Progenitor cell of endocrine pancreas (in vitro differentiated cells): ENCODE measurements at places on chromosomes 7 and 10. TPM values are rescaled to one million over a fixed set of nuclear protein-coding genes. Genes with fewer than 3 reads are reported as not detected.

GRCh38 chr7:31338706-31339105, 1.8 kb downstream of the NEUROD6 start:
- H3K4me1 ChIP-seq: peaks cover 7% of the 10 kb centered on the region
- H3K36me3 ChIP-seq: no peaks in the 10 kb centered on the region
- peaks cover 62% of the 10 kb centered on the region for H3K27me3 ChIP-seq
- DNase-seq: no peak
- no peak overlapping the region for H3K4me3 ChIP-seq

DNA sequence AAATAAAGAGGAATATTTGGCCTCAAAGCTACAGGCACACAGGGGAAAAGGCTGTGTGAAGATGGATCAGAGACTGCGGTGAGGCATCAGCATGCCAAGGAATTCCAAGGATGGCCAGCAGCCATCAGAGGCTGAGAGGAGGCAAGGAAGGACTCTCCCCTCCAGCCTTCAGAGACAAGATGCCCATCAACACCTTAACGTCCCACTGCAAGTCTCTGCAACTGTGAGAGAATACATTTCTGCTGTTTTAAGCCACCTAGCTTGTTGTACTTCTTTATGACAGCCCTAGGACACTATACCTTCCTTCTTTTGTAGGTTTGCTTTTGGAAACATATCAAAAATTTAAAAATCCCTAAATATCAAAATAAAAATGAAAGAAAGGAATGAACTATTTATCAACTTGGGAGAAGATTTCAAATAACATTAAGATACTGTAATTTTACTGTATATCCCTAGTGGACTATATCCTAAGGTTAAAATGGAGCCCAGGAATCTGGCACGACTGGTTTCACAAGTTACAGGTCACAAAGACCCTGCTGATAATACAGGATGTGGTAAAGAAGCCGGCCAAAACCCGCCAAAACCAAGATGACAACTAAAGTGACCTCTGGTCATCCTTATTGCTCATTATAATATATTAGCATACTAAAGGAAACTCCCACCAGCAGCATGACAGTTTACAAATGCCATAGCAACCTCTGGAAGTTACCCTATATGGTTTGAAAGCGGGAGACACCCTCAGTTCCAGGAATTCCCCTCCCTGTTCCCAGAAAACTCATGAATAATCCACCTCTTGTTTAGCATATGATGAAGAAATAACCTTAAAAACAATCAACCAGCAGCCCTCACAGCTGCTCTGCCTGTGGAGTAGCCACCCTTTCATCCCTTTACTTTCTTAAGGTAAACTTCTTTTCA, 185.2 kb downstream of the AVL9 start:
- H3K4me3 ChIP-seq: no peak overlapping the region
- H3K4me1 ChIP-seq: peaks cover 2% of the 10 kb centered on the region
- peaks cover 13% of the 10 kb centered on the region for H3K36me3 ChIP-seq

- no peaks in the 10 kb centered on the region for H3K27me3 ChIP-seq
- DNase-seq: no peak
- H3K4me3 ChIP-seq: no peak overlapping the region
Measured at GRCh38 chr10:69939481-69939880, 113.2 kb upstream of the MACROH2A2 start.

RET gene
- total RNA-seq: 0.75 and 1.5 TPM in 2 replicates

RARRES2 gene
- 19.0 and 20.2 TPM in 2 replicates for total RNA-seq
